ENCODE measurements at places on chromosomes 7 and 10.
A peak's percentile ranks its signal among the peaks of the same experiment; 100 is the strongest.

DNA sequence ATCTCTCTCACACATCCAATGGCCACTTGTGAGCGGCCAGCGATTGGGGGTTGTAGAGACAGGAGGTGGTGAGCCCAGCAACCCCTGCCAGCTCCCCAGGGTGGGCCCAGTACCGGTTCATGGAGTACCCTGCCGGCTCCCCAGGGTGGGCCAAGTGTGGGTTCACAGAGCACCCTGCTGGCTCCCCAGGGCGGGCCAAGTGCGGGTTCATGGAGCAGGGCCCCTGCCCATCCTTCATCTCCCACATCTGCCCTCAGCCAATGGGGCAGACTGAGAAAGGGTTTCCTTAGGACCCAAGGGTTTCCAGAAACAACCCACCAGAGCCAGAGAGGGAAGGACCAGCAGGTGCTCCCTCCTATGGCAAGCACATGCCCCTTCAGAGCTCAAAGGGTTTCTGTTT lies 21.4 kb upstream of the SLIT1 start:
- DNase-seq = no peak

DNA sequence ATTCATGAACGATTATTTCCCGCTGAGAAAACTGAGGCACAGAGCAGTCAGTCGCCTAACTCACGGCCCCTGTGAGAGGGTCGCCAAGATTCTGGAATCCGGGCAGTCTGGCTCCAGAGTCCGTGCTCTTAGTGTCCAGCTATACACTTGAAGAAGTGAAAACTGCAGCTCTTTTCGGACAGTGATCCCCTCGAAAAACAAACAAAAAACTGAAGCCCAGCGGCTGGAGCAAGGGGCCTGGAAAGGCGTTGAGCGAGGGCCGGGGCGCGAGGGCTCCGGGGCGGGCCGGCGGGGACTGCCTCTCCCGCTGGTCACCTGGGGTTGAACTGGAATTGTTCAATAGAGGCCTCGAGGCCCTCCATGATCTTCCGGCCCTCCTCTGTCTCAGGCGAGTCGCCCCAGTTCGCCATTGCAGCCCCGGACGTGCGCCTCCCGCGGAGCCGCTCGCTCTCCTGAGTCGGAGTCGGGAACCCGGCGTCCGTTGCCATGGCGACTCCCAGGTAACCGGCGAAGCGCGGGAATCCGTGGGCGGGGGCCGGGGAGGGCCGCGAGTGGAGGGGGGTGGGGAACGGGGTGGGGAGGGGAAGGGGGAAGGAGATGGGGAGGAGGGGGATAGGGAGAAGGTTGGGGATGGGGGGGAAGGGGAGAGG lies 881 bp downstream of the C10orf67 start:
- DNase-seq = peak; percentile 57

GRCh38 chr7:7979558-7979957 lies 11.0 kb downstream of the GLCCI1 start:
- DNase-seq = no peak

DNA sequence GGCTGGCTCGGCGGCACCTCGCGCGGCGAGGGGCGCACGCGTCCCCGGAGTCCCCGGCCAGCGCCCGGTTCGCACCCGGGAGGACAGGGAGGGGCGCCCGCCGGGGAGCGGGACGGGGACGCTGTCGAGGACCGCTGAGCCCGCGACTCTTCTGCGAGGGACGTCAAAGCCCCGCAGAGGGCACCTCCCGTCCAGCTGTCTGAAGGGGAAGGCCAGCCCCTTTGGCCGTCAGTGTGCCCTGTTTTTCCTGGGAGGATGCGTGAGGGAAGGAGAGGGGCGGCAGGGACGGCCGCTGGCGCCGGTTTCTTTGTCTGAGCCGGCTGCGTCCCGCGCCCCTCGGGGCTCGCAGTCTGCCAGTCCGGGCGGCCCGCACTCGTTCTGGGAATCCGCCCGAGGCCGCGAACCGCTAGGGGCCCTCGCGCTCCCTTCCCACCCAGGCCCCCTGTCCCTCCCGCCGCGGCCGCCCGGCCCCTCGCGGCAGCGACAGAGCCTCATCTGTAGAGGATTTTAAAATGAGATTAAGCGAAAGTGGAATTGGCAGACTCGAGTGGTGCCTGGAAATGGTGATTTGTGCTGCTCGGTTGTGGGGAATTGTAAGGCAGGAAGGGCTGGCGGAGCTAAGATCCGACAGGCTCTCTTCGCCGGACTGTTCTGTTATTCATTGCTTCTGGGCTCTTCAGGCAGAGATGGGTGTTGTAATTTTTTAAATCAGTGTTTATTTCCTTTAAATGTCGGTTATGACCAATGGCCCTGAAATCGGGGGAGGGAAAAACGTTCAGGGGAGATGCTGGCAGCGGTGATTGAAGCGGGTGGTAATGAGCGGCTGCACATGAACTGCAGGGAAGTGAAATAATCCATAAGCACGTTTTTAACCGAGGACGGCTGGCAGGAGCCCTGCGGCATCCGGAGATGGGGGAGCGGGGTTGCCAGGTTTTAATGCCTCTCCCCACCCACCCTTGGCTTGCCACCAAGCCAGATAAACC lies 618 bp upstream of the RELN start:
- DNase-seq = no peak

GRCh38 chr10:130756651-130757050 lies 554.9 kb downstream of the TCERG1L start:
- no peak for DNase-seq

- no peak for DNase-seq
Observed at GRCh38 chr7:142876236-142876960, 9.1 kb downstream of the TRPV6 start.

GRCh38 chr7:140544388-140544826 lies 65.1 kb upstream of the MKRN1 start:
- no peak for DNase-seq

- no peak for DNase-seq
Observed at GRCh38 chr10:13206546-13207443, 27.4 kb downstream of the UCMA start.

GRCh38 chr7:46522354-46522906 lies 601.4 kb upstream of the IGFBP3 start:
- DNase-seq = no peak

GRCh38 chr10:69242852-69243212 lies 22.7 kb downstream of the HKDC1 start:
- DNase-seq = no peak
